ENCODE measurements at places on chromosomes 5 and 9.

DNA sequence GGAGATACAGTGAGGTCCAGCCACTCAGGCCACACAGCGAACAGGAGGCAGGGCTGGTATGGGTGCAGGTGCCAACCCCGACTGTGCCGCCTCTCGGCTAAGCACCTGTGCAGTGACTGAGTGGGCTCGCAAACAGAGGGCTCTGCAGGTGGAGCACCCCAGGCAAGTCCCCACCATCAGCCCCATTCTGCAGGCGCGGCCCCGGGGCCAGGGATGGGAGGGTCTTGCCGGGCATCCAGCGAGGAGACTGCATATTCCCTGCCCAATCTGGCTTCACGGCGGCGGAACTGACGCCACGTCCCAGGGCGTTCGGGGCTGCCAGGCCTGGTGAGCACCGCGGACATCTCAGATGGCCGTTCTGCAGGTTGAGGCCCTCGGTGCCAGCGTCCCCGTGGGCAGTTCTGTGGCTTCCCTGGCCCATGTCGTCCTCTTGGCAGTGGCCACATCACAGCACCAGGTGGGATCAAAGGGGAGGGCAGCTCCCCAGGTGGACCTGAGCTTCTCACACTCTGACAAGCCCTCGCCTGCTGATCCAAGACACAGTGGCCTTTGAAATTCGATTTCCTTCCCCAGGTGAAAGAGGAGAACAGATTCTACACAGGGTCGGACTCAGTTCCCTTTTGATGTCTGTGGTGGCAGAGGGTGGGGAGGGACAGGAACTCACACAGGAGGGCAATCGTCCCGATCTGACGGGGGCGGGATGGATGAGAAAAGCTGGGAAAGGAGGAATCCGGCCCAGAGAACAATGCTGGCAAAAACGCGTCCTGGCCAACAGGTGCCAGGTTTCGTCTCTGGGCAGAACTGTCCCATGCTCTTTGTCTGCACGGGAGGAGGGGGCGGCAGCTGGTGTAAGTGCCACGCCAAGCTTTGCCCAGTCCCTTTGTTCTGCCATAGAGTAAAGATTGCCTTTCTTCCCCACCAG is 18.8 kb downstream of the DBH start:
- DNase-seq: no peak

GRCh38 chr5:177468685-177469628 is 4.5 kb downstream of the DBN1 start:
- no peak for DNase-seq

GRCh38 chr5:16600397-16600796 is 16.4 kb downstream of the RETREG1 start:
- DNase-seq: no peak

DNA sequence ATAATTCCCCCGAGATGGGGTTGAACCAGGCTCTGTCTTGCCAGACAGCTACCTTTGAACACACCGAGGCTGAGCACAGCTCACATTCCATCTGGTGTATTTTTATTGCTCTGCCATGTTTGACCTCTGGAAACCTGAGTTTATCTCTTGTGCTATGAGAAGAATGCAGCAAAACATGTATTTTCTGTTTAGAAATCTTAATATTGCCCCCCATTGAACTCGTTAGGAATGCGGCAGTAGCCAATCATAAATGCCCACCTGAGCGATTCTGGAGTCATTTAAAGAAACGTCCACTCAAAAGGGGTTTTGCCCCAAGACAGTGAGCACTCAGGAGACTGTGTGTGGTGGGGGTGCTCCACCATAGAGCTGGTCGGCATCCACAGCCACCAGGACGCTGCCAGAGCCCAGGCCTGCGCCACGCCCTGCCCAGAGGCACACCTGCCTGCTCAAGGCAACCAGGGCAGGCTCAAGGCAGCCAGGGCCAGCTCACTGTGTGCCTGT is 26.9 kb downstream of the FGD3 start:
- no peak for DNase-seq

- DNase-seq: no peak
These were observed 586.2 kb upstream of the ADAMTS16 start for GRCh38 chr5:4553978-4554377.

GRCh38 chr5:67465537-67466207 is 269.1 kb upstream of the CD180 start:
- no peak for DNase-seq

DNA sequence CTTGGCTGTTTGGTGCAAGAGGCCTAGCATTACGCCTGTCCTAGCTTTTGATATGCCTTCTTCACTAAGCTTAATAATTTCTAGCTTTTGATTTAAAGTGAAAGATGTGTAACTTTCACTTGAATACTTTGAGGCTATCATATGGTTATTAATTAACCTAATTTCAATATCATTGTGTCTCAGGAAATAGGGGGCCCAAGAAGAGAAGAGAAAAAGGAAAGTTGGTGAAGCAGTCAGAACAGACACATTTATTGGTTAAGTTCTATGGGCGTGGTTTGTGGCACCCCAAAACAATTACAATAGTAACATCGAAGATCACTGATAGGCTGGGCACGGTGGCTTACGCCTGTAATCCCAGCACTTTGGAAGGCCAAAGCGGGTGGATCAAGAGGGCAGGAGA is 40.9 kb upstream of the F2RL2 start:
- no peak for DNase-seq

GRCh38 chr5:45171563-45171962 is 362.8 kb downstream of the MRPS30 start:
- no peak for DNase-seq
